Cerebellum (tissue), 4 donors: ENCODE measurements at places on chromosomes 6 and 20.

DNA sequence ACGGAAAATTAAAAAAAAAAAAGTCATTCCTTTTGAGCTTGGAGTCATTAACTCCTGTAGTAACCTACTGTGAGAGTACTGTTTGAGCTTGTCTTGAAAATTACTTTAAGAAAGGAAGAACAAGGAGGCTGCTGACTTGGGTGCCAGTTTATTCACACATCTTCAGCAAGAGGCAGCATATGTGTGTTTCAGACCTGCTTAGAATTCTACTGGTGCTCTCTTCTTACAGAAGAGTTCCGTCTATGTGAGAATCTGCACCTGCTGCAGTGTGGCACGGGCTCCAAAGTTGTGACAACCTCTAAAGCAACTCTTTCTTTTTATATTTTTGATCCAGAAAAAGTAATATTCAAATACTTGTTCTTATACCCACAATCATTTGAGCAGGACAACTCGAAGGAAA is 117.4 kb upstream of the SOX4 start:
- DNase-seq = no peak

GRCh38 chr6:120363429-120363828 is 970.9 kb downstream of the TBC1D32 start:
- no peak for DNase-seq

GRCh38 chr6:45728674-45729073 is 287.0 kb downstream of the CLIC5 start:
- no peak for DNase-seq

DNA sequence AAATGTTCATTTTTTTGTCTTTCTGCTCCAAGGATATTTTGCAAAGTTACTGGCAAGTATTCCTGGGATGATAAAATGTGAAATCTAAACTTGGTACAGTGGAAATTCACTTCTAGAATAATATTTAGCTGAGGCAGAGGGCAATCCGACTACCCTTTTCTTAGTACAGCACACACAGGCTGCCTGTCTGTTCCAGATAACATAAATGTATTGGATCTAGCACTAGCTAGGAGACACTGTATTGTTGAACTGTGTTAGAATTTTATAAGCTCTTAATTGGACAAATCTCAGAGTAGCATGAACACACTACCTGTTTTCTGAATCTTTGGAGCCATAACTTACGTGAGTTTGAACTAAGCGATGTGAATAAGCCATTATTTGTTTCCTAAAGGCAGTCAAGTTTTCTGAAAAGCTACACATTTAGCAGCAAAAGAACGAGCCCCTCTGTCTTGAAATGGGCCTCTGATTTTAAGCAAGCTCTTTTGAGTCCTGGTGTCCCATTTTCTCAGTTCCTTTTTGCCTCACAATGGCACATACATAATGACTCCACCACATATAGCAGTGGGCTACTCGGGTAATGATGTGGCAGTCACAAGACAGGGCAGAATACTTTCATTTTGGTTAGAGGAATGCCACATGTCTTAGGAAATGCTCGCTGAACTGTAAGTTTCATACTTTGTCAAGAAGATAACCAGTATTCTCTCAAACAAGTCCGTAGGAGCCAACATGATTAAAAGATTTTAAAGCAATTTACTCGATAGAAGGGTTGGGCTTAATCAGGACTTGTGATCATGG is 116.5 kb upstream of the ESR1 start:
- DNase-seq = no peak

DNA sequence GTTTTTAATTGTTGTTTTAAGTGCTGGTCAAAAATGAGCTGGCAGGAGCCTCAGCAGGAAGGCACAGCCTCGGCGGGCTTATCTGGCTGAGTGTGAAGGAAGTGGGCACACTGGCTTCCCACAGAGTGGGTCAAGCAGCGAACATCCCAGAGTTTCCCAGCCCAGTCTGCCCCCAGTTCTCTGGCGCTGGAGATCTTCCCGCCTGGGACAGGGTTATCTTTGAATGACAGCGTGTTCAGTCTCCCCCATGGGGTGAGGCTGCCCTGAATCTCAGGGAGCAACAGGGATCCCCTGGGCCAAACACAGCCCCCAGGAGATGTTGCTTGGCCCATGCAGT is 122.2 kb upstream of the PTPN1 start:
- no peak for DNase-seq

- no peak for DNase-seq
Measured at GRCh38 chr20:24955045-24955444, 6.0 kb downstream of the CST7 start.

GRCh38 chr6:90444160-90444714 is 142.6 kb downstream of the MAP3K7 start:
- DNase-seq = no peak
